Aorta (tissue), 5 donors: ENCODE measurements at places on chromosomes 3 and 15. TPM values are rescaled to one million over a fixed set of nuclear protein-coding genes. Genes with fewer than 3 reads are reported as not detected.

The LRRC3B gene
- not detected for polyA plus RNA-seq

The MINAR1 gene
- polyA plus RNA-seq, result 0.18 TPM

The GPR171 gene
- polyA plus RNA-seq, result 1.0 TPM

The GAP43 gene
- 17.5 TPM for polyA plus RNA-seq

The NPAP1 gene
- polyA plus RNA-seq, result 0.13 TPM

The SEMA3B gene
- 23.3 TPM for polyA plus RNA-seq

The ZNF717 gene
- 5.9 TPM for polyA plus RNA-seq

The SAMMSON gene
- polyA plus RNA-seq, result 3.6 TPM

The HDC gene
- 0.38 TPM for polyA plus RNA-seq

The FSTL1 gene
- polyA plus RNA-seq, result 103 TPM

The CCRL2 gene
- 0.59 TPM for polyA plus RNA-seq

The C2CD4A gene
- polyA plus RNA-seq, result not detected

The CIDEC gene
- polyA plus RNA-seq, result 75.3 TPM

The SLC2A2 gene
- polyA plus RNA-seq, result not detected

The SNRK gene
- polyA plus RNA-seq, result 10.5 TPM

The XCR1 gene
- polyA plus RNA-seq, result not detected

The TF gene
- 0.75 TPM for polyA plus RNA-seq

The MCCC1 gene
- 8.5 TPM for polyA plus RNA-seq

The CCDC9B gene
- 16.2 TPM for polyA plus RNA-seq

The ENTPD3 gene
- polyA plus RNA-seq, result 0.10 TPM

The TOPAZ1 gene
- polyA plus RNA-seq, result not detected

The IL5RA gene
- polyA plus RNA-seq, result not detected

The TP63 gene
- polyA plus RNA-seq, result 0.03 TPM

The TICRR gene
- polyA plus RNA-seq, result not detected

The CYP8B1 gene
- 0.10 TPM for polyA plus RNA-seq

The GATM gene
- polyA plus RNA-seq, result 74.6 TPM

The NRROS gene
- 0.43 TPM for polyA plus RNA-seq

The CFAP20DC gene
- not detected for polyA plus RNA-seq

The IP6K2 gene
- polyA plus RNA-seq, result 46.6 TPM

The ONECUT1 gene
- not detected for polyA plus RNA-seq

The TMEM43 gene
- 52.0 TPM for polyA plus RNA-seq

The TGM4 gene
- not detected for polyA plus RNA-seq

The TM4SF1 gene
- polyA plus RNA-seq, result 117 TPM

The BMF gene
- 5.6 TPM for polyA plus RNA-seq

The HES1 gene
- polyA plus RNA-seq, result 22.5 TPM

The ACKR4 gene
- 24.3 TPM for polyA plus RNA-seq

The PARP15 gene
- polyA plus RNA-seq, result 0.28 TPM

The FMN1 gene
- polyA plus RNA-seq, result 0.26 TPM

The RFX7 gene
- 1.0 TPM for polyA plus RNA-seq

The PLS1 gene
- 36.2 TPM for polyA plus RNA-seq

The C3orf85 gene
- 25.9 TPM for polyA plus RNA-seq

The MYO9A gene
- polyA plus RNA-seq, result 9.0 TPM

The FGD5 gene
- polyA plus RNA-seq, result 3.8 TPM

The CPA3 gene
- polyA plus RNA-seq, result 2.9 TPM

The SYNPR gene
- polyA plus RNA-seq, result not detected
